ENCODE measurements at places on chromosomes 2 and 18.

DNA sequence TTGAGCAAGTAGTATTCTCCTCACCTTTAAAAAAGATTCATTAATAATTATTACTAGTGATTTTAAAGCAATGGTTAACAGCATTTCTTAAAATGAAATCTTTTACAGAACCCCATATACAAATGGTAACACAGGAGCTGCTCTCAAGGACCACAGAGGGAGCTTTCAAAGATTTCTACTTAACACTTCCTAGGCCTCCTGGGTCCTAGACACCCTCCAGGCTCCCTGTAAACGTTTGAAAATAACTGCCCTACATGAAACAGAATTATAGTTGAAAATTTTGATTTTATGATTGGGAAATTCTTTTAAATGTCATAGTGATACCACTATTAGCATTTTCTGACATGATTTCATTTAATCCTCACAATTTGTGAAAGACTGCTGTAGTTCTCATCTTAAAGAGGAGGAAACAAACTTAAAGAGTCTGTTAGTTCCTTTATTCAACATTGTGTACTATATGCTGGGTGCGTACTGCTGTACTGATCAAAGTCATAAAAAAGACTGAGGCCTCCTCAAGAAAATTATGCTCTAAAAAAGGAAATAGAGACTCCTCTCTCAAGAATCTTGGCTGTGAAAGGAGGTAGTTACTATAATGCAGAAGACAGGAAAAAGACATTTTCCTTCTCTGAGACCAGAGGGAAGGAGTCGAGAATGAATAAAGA is 10.6 kb downstream of the CUL3 start:
- no peak for DNase-seq

DNA sequence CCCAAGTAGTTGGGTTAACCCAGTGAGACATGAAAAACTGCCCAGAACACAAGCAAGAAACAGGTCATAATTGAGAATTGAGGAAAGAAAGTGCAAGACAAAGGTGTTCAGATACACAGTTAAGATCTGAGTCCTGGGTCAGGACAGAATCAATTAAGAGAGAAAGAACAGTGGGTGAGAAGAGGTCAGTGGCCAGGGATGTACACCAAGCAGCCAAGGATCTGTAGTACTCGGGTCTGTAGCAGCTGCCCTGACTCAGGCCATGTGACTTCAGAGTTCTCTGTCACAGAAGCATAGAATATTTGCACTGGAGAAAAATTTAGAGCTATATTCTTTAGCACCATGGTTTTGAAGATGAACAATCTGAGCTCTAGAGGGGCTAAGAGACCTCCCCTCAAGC is 141.6 kb downstream of the SLC8A1 start:
- DNase-seq = no peak

DNA sequence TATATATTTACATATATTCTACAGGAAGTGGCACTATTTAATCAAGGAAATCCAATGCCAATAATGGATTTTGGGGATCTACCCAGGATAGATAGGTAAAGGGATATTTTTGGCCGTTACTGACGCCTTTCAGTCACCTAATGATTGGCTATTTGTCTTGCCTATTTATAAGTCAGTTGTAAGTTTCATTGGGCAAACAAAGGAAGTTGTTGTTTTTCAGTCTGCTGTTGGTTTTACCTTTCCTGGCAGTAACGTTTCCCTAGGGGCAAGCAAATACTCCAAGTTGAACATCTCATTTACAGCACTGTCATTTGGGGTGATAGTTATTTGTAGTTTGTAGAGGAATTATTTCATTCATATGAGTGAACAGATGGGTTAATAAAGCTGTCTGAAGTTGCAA is 17.0 kb upstream of the LANCL1 start:
- no peak for DNase-seq

DNA sequence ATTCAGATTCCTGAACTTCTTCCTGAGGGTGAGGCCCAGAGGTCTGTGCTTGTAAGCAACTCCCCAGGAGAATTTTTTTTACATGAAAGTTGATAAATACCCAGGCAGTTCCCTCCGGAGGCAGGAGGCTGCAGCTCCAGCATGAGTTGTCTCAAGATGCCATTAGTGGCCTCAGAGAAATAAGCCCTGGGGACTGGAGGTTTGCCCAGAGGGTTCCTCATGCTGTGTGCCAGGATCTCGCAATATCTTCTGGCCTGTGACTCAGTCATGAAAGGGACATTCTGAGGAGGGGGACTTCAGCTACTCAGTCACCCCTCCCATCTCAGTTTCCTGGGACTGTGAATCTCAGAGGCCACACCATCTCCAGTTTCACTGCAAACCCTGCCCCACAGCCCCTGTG is 49.9 kb downstream of the LYPD1 start:
- DNase-seq = no peak

DNA sequence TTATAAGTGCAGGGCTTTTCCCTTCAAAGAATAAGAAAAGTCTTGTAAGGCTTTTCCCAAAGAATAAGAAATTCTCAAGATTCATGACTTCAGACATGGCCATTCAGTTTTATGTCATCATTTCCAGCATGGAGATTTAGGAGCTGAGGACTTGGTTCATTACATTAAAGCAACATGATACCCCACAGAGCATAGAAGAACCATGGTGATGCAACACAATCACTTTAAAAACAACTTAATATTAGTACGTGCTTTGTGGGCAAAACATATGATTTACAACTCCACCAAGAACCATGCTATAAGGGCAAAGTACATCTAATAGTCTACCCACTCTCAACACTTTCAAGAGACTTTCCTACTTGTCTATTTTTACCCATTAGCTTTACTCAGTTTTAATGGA is 214.4 kb downstream of the SRBD1 start:
- no peak for DNase-seq

DNA sequence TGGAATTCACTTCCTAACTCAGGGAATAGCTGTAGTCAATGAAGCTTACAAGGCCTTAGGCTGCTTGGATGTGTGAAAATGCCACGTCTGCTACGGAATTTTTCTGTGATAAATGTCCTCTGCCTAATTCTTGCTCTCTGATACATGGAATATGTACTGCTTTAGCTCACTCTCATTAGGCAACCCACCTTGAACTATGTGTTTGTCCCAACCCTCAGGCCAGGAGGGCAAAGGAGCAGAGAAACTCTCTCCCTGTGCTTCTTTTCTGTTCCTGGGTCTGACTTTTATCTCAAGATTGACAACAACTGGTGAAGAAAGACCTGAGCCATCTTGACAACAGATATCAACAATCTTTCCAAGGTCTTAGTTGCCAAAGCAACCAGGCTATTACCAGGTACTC is 143.9 kb downstream of the GCA start:
- no peak for DNase-seq

DNA sequence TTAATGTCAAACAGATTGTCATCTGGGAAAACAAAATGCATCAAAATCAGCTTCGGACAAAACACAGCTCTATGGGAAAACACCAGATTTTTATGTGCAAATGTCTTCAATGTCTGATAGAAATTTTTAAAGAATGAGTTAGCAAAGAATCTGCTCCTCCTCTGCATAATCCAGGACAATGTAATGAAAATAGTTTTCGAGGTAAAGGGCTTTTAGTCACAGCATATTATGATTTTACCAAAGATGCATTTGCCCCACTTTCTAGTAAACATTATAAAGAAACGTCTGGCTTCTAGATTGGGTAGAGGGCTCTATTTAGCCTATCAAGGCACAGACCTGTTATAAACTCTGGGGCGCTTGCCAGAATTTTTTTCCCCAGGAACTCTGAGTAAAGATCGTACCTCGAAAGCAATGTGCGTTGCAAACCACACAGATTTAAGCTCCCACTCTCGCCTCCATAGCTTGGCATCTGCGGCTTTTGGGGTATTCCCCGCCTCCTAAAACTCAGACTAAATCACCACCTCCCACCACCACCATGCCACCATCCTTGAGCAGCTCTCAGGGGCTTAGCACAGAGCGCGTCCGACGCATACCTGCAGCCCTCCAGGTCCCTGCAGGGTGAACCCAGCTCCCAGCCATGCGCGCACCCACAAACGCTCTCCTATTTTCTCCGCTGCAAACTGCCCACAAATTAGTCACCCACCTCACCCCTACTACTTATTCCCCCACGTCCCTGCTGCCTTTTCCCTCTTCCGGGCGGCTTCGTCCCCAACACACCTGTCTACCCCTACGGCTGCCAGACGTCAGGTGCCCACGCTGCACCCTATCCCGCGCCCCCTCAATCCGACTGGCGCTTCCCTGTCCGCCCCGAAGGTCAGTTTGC is 829 bp downstream of the ACVR1C start:
- no peak for DNase-seq

DNA sequence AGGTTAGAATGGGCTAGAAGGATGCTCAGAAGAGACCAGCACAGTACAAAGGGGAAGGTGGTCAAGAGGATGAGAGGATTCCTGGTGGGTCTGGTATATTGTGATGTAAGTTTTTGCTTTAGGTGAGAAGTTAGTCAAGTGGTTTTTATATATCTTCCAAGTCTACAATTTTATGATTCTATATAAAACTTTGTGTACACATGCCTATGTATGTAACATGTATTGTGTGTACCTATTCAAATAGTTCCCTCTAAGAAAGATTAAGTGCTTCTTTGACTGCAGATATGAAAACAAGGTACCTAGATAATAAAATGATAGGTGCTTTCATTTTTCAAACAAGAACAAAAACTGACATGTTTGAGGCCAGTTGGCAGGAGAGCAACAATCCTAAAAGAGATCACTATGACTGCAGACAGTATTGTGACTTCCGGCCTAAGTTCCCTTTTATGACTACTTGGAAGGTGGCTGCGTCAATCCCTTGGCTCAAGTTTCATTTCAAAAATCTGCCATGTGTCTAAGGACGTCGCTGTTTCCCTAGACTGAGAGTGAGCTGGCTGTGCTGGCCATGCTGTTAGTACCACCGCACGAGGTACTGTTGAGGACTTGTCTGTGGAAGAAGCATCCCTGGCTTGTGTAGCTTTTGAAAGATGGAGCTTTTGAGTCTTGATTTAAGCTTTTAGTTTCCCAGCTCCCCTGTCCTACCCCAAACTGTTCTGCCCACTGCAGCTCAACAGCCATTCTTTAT is 123.1 kb downstream of the PRPF40A start:
- no peak for DNase-seq

DNA sequence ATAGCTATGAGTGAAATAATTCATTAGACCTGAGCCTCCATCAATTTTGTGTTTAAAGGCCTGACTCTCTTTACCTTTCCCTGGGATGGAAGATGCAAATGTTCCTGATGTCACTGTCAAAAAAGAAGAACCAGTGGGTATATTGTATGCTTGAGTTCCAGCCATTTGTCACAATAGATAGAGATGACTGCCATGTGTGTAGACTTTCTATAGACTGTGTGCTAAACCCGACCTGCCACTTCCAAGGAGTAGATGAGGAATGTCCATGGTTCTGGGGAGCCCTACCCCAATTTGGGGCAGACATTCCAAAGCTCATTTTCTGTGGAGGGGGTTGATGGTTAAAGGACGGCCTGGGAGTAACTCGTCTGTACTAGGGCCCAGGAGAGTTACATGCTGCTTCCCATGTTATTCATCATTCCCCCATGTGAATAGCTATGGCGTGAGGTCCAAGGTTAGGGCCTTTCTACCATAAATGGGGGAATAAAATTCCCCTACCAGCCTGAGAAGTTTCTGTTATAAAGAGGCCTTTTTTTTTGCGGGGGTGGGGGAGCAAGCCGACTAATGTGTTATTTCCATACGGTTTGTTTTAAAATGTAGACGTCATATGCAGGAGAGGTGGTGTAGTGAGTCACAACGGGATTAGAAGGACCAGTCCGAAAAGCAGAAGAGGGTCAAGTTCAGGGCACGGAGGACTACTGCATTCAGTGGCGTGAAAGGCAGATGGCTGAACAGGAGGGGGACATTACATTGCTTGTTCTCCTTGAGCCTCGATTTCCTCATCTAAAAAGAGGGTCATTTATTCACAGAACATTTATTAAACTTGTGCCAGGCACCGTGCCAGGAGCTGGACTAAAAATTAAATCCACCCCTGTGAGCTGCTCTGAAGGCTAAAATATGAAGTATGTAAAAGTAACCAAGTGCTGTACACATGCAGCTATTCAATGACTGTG is 24.0 kb downstream of the IL1B start:
- no peak for DNase-seq

- DNase-seq = no peak
These were observed 34.5 kb upstream of the SIX3 start for GRCh38 chr2:44906972-44907371.

- DNase-seq = no peak
These were observed 263.0 kb downstream of the ZNF516 start for GRCh38 chr18:76232010-76232409.

- no peak for DNase-seq
These were observed 71.2 kb downstream of the LBH start for GRCh38 chr2:30302566-30302965.

DNA sequence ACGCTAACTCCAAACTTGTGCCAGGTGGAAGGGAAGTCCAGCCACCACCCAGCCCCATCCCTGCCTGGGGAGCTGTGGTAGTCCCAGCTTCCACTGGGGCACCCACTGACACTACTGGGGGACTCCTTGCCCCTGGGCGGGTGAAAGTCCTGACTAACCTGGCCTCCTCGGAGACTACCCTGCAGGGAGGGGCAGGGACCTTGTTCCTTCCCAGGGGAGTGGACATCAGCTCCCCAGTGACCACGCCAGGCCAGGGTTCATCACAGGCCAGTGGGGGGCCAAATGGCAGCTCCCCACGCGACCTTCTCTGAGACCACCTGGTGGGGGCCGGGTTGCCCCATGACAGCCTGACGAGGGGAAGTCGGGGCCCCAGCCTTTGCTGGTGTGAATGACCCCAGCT is 420.0 kb upstream of the SALL3 start:
- no peak for DNase-seq

GRCh38 chr18:62877411-62878221 is 162.3 kb downstream of the PHLPP1 start:
- DNase-seq = no peak

GRCh38 chr2:140550821-140551220 is 1580.0 kb downstream of the LRP1B start:
- DNase-seq = no peak

- no peak for DNase-seq
These were observed 135.9 kb downstream of the VAPA start for GRCh38 chr18:10049747-10050146.

DNA sequence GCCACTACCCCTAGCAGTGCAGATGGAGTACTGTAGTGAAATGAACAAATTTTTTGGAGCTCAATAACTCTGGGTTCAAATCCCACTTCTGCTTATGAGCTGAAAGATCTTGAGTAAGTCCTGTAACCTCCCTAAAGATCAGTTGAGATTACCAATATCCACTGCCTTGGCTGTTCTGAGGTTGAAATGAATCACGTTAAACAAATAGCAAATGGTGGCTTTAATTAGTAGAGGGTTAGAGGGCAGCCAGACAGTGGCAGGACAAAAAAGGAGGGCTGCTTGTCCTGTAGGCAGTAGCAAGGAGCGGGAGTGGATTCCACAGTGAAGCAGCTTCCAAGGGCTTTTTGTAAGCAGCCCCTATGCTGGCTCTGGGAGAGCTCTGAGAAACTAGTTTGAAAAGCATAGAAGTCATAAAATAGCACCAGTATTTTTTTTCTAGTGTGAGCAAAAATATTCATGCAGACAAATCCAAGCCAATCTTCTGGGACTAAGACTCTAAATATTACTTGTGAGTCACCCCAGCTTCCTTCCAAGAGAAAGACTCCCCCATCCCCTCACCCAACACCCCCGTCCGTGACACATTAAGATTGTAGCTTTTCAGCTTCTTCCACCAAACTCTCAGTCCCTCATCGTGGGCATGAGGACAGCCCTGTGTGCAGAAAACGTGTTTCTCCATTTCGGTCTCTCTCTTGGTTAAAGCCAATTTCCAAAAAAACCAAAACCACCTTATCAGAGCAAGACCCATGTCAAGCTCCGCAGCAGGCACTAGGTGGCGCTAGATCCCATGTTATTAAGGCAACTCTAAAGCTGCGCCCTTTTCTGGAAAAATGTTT is 123.5 kb upstream of the LGALSL start:
- DNase-seq = peak; percentile 84

All from Right ventricle myocardium superior (tissue), 1 donor.